ENCODE measurements at places on chromosomes 2 and 18. TPM values are rescaled to one million over a fixed set of nuclear protein-coding genes. Genes with fewer than 3 reads are reported as not detected.

LRP1B gene
- not detected for total RNA-seq

ERBB4 gene
- total RNA-seq, result not detected

GPR75 gene
- total RNA-seq, result 2.1 TPM

DNA sequence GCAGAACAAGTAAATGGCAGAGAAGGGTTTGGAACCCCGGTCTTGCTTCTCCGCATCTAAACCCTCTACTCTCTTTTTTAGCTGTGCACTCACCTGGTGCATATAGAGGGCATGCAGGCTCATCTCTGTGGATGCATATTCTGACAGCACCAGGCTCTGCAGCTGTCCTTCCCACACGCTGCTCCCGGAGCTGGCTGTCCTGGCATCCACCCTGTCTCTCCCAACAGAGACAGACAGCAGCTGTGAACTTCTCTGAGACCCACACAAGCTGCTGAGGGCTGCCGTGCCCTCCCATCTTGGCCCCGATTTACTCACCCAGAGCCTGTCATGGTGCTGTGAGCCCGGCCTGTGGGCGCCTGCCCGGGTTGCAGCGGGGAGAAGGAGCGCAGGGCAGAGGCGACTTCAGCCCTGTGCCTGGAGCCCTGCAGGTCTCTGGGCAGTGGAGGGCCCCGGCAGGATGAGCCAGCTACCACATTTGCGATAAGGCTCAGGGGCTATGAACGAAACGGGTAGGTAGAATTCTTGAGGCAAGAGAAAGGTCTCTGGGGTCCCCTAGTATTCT lies 3.3 kb upstream of the ABCB6 start:
- H3K4me3 ChIP-seq, result no peak overlapping the region
- H3K27me3 ChIP-seq, result no peaks in the 10 kb centered on the region
- no peak for DNase-seq
- peaks cover 25% of the 10 kb centered on the region for H3K36me3 ChIP-seq
- no peak overlapping the region for H3K27ac ChIP-seq
- H3K4me1 ChIP-seq, result peaks cover 11% of the 10 kb centered on the region

DNA sequence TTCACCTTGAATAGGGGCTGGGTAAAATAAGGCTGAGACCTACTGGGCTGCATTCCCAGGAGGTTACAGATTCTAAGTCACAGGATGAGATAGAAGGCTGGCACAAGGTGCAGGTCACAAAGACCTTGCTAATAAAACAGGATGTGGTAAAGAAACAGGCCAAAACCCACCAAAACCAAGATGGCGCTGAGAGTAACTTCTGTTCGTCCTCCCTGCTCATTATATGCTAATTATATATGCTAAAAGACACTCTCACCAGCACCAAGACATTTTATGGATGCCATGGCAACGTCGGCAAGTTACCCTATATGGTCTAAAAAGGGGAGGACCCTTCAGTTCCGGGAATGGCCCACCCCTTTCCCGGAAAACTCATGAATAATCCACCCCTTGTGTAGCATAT lies 711.5 kb upstream of the KLHL29 start:
- H3K27me3 ChIP-seq, result no peaks in the 10 kb centered on the region
- no peak overlapping the region for H3K27ac ChIP-seq
- no peaks in the 10 kb centered on the region for H3K36me3 ChIP-seq
- no peak overlapping the region for H3K4me3 ChIP-seq
- H3K4me1 ChIP-seq, result no peaks in the 10 kb centered on the region
